ENCODE measurements at places on chromosomes 12 and 14.

- DNase-seq, result peak; percentile 19
Measured at GRCh38 chr12:15966426-15966825, 55.3 kb downstream of the DERA start.

GRCh38 chr14:53517270-53517960 lies 364.3 kb upstream of the DDHD1 start:
- DNase-seq, result no peak

DNA sequence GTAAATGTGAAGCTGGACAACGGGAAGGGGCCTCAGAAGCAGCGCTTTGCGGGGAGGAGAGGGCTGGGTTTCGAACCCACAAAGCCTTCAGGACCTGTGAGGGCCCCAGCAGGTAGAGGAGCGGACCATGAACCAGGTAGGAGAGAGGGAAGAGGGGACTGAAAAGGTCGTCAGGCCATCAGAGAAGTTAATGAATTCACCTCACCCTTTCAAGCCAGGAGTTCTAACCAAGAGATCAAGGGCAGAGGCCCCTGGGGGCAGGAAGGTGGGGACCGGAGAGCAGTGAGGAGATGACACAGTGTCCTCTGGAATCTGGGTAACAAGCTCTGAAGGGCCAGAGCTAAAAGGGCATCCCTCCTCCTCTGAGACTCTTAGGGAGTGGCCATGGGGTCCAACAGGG lies 19.4 kb downstream of the SERPINA1 start:
- no peak for DNase-seq

DNA sequence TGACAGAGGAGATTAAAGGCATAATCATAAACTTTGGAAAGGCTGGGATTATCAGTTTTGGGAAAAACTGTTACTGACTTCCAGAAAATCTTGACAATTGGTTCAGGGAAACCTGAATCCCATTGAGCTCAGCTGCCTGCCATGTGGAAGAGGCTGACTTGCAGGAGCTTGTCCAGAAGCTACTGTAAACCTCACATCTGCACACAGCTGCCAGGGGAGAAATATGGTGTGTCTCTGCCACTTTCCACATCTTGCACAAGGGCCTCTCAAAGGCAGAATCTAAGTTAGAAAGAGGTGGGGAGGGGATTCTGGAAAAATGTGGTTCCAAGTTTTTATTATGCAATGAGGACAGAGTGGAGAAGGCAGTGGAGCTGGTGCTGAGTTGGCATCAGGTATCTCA lies 8.7 kb upstream of the BHLHE41 start:
- no peak for DNase-seq

DNA sequence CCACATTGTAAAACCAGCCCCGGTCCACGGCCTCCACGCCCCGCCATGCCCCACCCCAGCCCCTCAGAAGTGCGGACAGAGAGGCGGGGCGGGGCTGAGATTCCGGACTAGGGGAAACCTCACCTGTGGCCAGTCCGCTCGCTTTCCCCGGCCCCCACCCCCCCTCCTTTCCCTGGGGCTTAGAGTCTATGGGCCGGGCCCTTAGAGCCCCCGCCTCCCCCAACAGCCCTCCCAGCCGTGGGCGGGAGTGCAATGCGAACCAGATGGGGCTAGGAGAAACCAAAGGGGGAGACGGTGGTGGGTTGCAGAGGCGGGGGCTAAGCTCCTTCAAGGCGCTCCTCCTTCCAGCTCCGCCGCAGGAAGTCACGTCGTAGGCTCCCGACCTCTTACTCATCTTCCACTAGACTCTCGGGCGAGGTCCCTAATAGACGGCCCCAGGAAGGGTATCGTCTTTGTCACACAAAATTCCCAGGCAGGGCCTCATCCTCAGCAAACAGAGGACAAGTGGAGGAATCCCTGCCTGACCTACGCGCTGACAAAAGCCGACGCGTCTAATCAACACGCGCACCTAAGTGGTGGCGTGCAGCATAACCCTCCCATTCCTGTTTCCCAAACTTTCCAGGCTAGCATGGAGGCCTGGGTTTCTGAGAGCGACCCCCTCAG lies 1.1 kb upstream of the NAB2 start:
- peak; percentile 98 for DNase-seq

GRCh38 chr12:128449146-128449894 lies 182.3 kb downstream of the TMEM132C start:
- no peak for DNase-seq

- no peak for DNase-seq
Measured at GRCh38 chr12:114384739-114385138, 21.2 kb downstream of the TBX5 start.

GRCh38 chr12:1857086-1857485 lies 36.7 kb downstream of the LRTM2 start:
- no peak for DNase-seq

GRCh38 chr12:14892726-14893505 lies 7.3 kb upstream of the MGP start:
- no peak for DNase-seq

GRCh38 chr14:78851189-78851588 lies 681.0 kb downstream of the NRXN3 start:
- DNase-seq, result no peak

DNA sequence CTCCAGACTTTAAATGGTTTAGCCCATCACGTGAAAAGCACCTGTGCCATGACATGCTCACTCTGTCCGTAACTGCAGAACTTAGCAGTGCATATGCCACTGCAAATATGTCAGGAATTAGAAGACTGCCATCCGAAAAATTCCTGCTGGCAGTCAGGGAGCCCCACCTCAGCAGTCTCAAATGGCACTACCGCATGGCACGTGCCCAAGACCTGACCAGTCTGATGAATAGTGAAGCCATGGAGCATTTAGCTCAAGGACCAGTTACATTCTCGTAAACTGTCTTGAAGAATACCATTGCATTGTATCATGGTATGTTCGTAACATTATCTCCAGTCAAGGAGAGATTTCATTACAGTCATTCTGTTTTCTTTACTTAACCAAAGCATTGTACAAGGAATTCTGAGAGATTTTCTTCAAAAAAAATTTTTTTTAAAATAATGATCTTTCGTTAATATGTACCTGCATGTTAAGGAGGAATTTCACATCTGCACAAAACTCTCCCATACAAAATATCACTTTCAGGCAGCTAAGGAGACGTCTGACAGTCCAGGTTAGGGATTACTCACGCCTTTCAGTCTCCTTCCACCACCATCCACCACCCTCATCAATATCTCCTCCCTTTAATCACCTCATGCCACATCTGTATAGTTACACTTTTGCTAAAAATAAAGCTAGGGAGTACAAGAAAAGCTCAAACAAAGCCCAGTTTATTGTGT lies 138.5 kb downstream of the ANO2 start:
- no peak for DNase-seq

DNA sequence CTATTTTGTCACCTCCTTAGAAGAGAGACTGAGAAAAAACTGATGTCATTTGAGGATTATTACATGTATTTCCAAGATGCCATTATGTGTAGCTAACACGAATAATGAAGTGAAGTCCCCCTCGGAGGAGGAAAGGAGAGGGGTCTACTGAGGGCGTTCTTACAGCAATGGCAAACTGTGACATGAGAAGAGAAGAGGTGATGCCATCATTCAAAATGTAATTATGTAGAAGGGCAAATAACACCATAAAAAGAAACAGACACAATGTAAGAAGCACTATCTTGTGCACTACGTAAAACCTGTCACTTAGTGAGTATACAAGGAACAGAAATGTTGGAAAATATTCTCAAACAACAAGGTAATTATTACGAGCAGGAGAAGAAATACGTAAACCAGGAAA lies 126.5 kb downstream of the NELL2 start:
- no peak for DNase-seq

DNA sequence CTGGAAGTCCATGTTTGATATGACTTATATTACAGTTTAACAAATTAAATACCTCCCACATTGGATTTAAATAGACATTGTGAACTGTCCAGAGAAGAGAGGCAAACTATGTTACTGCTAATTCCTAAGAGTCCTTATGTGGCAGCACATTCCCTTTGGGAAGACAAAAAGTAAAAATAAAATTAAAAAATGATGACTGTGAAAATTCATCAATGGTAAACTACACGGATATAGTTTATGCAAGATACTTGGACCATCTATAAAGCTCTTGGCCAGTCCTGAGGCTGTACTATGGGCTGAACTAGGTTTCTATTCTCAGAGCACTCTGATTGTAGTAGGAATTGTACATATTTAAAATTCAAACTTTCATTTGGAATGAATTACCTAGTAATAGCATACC lies 206.4 kb downstream of the LRRK2 start:
- DNase-seq, result no peak

- peak; percentile 35 for DNase-seq
Measured at GRCh38 chr12:114982760-114983159, 298.8 kb upstream of the TBX3 start.

- no peak for DNase-seq
Measured at GRCh38 chr12:68900241-68900640, 32.7 kb downstream of the CPM start.

DNA sequence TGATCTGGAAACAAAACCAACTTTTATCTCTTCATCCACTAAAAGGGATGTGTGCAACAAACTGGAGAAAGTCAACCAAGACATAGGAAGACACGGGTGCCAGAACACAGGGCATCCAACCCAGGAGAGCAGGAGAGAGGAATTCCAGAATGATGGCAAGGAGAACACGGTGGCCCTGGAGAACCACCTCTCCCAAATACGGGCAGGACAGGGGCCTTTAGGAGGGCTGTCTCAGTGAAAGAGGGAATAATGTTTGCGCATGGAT lies 93.4 kb upstream of the EGLN3 start:
- no peak for DNase-seq

DNA sequence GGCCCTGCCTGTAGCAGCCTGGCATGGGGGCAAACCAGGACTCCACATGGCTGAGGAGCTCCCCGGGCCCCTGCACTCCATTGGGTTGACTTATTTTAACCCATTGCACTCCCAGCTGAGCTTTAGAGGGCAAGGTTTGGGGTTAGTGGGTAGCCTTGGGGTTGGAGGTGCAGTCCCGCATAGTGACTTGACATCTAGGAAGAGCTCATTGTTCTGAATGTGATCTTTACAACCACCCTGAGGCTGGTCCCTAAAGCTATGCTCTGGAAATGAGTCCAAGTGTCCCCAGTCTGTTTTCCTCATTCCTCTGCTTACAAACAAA lies 36.4 kb downstream of the NFKBIA start:
- DNase-seq, result no peak

DNA sequence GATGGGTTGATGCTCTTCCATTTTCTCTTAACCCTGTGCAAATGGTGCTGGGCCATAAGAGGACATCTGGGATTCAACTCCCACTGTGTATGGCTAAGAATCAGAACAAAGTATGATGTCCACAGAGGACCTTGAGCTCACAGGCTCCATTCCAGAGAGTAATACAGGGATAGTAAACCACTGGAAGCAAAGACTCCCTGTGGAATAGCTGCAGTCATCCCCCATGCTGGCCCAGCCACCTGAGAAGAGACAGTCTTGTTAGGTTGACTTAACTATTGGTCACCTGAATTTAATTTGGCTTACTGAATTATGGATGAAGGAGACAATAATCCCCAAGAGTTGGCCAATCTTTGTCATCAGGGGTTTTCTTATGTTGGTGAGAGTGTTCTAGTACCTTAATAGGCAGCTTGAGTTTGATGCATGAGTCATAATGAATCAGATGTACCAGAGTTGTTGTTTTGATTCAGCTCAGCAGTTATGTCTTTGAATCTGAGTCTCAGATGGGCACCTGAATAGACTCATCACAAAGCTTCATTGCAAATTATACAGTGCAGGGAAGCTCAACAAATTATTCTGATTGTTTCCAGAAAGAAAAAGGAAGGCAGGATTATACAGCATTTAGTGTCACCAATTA lies 122.7 kb downstream of the SSPN start:
- DNase-seq, result no peak

GRCh38 chr12:122090759-122091515 lies 12.4 kb downstream of the MLXIP start:
- no peak for DNase-seq

- DNase-seq, result no peak
Measured at GRCh38 chr14:72612041-72612440, 281.9 kb downstream of the DPF3 start.

DNA sequence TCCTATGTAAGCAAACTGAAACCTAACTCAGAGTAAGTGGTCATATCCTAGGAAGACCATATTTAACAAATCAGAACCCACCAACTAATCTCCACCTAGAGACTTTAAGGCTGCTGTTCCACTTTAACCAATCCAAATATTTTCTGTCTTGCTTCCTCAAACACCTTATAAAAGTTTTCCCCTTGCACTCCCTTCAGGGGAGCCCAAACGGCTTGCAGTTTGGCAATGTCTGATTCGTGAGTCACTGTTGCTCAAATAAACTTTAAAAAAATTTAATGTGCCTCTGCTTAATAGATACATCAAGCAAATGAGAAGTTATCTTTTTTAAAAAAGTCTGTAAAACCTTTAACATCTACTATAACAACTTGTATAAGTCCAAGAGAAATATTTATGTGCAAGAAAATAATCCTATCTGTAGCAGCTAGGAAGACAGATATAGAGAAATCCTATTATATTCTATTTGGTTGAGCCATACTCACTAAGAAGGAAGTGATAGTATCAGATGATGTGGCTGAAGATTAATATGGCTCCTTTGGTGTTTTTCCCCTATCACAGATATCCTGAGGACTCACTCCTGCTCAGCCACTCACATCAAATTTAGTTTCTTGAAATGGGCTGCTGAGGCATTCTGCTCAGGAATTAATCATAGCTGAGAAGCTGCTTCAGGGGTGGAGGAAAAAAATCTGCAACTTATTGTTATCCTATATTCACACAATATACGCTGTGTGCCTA lies 65.1 kb upstream of the DUSP6 start:
- DNase-seq, result no peak

DNA sequence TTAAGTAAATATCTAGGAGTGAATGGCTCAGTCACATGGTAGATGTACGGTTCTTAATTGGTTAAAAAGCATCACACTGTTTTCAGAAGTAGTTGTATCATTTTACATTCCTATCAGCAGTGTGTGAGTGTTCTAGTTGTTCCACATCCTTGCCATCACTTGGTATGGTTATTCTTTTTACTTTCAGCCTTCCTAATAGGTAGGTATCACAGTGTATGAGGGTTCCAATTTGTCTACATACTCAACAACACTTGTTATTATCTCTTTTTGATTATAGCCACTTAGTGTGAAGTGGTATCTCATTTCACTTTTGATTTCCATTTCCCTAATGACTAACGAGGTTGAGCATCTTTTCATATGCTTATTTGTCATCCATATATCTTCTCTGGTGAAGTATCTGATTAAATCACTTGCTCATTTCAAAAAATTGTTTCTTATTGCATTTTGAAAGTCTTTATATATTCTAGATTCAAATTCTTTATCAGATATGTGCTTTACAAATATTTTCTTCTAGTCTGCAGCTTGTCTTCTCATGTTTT lies 3.5 kb upstream of the SPRYD3 start:
- DNase-seq, result no peak

DNA sequence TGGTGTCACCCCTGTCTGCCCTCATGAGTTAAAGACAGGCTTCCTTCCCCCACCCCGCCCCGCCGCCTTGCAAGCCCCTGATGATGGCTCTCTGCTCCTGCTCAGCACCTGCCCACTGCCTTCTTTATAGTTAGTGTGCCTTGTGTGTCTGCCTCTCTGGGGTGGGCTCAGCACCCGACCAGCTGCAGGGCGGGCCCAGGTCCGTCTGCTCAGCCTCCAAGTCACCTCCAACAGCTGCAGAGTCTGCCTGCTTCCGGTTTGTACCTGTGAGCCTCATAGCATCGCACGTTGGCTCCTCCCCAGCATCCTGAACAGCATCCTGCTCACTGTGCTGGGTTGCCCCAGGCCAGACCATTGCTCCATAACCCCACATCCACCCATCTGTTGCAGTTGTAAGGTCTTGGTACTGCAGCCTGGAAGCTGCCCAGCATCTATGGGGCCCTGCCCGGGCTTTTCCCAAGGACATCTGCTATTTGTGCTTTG lies 3.5 kb downstream of the TGFB3 start:
- no peak for DNase-seq

- DNase-seq, result no peak
Measured at GRCh38 chr12:67893022-67893580, 96.1 kb upstream of the IFNG-AS1 start.

Measured in mesendoderm (in vitro differentiated cells).